H9 (cell line): ENCODE measurements at places on chromosomes 2 and 18. TPM values are rescaled to one million over a fixed set of nuclear protein-coding genes. Genes with fewer than 3 reads are reported as not detected.

GRCh38 chr2:25098056-25098455 lies 56.2 kb downstream of the EFR3B start:
- H3K4me1 ChIP-seq, result peaks cover 5% of the 10 kb centered on the region; the same call in 1 of the 2 replicates
- peaks cover 26% of the 10 kb centered on the region for H3K36me3 ChIP-seq
- no peak for DNase-seq
- H3K27ac ChIP-seq, result no peak overlapping the region
- no peak overlapping the region for H3K4me3 ChIP-seq

DNA sequence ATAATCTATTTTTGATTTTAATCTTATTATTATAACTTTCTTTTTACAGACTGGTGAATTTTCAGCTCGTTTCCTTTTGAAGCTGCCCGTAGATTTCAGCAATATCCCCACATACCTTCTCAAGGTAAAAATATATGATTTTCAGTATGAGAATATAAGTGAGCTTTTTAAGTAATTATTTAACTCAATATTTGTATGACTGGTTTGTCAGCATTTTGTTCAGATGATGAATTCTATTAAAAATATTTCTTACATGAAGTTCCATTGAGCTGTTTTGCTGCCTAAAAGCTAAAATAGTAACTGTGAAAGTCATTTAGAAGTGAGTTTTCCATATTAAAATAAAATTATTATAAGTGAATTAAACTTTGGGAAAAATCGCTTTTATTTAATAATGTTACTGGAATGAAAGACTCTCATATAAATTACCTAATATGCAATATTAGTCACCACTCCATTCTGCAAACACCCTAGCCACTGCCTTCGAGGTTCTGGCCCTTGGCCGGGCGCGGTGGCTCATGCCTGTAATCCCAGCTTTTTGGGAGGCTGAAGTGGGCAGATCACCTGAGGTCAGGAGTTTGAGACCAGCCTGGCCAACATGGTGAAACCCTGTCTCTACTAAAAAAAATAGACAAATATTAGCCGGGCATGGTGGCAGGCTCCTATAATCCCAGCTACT lies 155.3 kb downstream of the BABAM2 start:
- H3K36me3 ChIP-seq, result no peaks in the 10 kb centered on the region; the same call in 2 of the 3 replicates
- H3K27me3 ChIP-seq, result no peaks in the 10 kb centered on the region
- H3K4me1 ChIP-seq, result no peaks in the 10 kb centered on the region
- H3K27ac ChIP-seq, result no peak overlapping the region
- no peak for DNase-seq
- no peak overlapping the region for H3K4me3 ChIP-seq

DNA sequence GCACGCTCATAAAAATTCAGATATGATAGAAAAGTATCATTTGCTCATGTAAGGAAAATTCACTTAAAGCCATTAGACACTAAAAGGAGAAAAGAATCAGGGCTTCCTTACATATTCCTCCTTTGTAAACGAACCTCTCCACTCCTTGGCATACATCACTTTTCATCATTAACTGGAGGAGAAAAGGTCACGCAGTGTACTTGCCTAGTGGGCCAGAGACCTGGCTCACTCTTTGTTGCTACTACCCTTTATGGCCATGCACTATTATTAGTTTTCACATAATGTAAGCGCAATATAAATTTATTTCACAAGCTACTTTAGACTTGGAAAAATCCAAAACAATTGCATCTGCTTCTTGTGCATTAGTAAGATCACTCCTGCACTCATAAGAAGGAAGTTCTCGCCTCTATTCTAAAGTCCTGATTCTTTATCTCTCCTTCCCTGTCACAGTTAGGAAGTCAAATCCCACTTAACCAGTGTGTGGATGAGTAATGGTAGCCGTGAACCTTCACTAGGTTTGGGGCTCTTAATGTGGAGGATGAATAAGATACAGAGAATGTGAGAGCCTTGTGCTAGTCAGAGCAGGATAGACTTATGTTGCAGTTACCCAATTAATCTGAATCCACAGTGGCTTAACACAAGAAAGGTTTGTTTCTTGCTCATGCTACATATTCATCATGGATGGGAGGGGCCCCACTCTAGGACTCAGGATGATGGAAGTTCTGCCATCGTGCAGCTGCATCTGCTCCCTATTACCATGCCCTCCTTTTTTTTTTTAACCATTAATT lies 115.0 kb upstream of the GLS start:
- DNase-seq, result no peak
- H3K4me3 ChIP-seq, result no peak overlapping the region
- H3K36me3 ChIP-seq, result no peaks in the 10 kb centered on the region
- H3K27me3 ChIP-seq, result no peaks in the 10 kb centered on the region
- H3K27ac ChIP-seq, result no peak overlapping the region

DNA sequence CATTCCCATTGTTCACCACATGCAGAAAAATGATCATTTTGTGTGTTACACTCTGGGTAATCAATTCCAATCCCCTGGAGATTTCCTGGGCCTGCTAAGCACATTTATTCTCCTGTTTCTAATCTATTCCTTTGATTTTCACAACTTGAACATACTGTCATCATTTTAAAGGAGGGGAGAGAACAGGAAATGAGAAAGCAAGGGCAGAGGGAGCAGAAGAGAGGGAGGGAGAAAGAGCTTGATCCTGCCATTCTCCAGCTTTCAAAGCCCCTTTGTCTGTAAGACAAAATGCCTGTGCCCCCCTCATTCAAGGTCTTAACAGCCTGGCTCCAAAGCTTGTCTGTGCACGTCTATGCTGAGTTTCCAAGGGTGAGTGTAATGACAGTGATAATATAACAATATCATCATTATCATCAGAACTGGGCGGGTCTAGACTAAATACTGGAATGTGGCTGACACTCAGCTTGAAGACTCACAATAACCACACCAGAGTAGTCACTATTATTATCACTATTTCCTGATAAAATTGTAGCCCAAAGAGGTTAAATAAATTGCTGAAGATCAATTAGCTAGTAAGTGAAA lies 164.4 kb upstream of the KLHL29 start:
- no peak overlapping the region for H3K27ac ChIP-seq
- no peak for DNase-seq
- no peaks in the 10 kb centered on the region for H3K4me1 ChIP-seq
- H3K36me3 ChIP-seq, result no peaks in the 10 kb centered on the region; the same call in 2 of the 3 replicates

DNA sequence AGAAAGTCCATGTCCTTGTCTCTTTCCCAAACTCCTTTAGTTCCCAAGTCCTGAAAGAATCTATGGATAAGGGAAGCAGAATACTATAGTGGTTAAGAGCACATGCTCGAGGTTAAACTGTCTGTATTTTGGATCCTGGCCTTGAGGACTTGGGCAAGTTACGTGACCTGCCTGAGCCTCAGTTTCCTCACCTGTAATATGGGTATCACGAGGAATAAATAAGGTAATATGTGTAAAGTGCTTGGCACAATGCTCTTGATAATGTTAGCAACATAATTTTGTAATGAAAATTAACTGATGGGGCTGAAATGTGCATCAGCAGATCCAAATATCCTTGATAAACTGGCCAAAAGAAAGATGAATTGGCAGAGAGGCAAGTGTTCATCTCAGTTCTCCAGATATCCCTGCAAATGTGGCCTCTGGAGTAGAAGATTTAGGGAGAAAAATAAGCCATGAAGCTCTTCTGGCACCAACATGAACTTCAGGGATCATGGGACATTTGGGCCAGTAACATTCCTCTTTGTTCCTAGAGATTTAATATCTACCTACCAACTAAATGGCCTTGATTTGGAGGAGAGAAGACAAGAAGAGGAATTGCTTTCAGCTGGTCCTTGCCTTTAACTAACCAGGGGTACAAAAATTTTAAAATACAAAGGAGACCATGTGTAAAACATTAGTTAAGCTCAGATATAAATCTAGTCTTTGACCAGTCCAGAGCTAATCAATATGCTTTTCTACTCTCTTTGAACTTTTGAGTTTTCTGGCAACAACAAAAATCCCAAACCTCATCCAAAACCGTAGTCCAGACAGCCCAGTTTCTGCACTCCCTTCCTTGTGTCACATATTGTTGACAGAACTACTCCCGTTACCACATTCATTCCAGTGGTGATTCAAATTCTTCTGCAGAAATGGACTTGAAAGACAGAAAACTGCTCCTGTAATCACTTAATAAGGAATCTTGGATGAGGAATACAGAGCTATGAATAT lies 52.7 kb upstream of the EML4 start:
- H3K27ac ChIP-seq, result no peak overlapping the region
- no peaks in the 10 kb centered on the region; the same call in 1 of the 2 replicates for H3K4me1 ChIP-seq
- no peaks in the 10 kb centered on the region for H3K27me3 ChIP-seq

GRCh38 chr2:119119076-119119785 lies 39.3 kb downstream of the C1QL2 start:
- no peaks in the 10 kb centered on the region for H3K36me3 ChIP-seq
- no peak overlapping the region for H3K4me3 ChIP-seq
- DNase-seq, result peak; percentile 25
- H3K27ac ChIP-seq, result no peak overlapping the region
- no peaks in the 10 kb centered on the region; the same call in 1 of the 2 replicates for H3K27me3 ChIP-seq

Gene FECH
- total RNA-seq, result 24.1 and 24.8 TPM in 2 replicates

DNA sequence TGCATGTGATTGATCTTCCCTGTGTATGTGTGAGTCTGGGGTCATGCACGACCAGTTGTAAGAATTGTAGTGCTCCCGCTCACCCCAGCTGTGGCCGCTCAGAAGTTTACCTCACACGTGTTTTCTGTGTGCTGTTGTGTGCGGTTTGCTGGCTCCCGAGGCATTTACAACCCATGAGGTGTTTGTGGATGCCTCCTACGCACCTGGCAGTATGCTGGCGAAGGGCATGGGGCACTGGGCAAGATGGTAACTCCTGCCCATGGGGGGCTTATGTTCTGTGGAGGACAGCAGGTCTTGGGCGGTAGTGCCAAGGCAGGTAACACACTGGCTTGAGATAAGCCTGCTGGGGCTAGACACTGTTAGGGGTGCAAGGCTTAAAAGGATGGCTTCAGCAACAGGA lies 102.6 kb upstream of the HS6ST1 start:
- H3K27ac ChIP-seq, result no peak overlapping the region
- H3K27me3 ChIP-seq, result no peaks in the 10 kb centered on the region
- no peak overlapping the region for H3K4me3 ChIP-seq

GRCh38 chr2:101823859-101824258 lies 126.4 kb downstream of the MAP4K4 start:
- peaks cover 20% of the 10 kb centered on the region for H3K36me3 ChIP-seq
- no peak for DNase-seq
- H3K27me3 ChIP-seq, result no peaks in the 10 kb centered on the region
- no peak overlapping the region for H3K27ac ChIP-seq

Gene IL1A
- total RNA-seq, result 0.35 and 0.39 TPM in 2 replicates

Gene GPR55
- 0.11 TPM in 1 of 2 replicates, not detected in the other for total RNA-seq

DNA sequence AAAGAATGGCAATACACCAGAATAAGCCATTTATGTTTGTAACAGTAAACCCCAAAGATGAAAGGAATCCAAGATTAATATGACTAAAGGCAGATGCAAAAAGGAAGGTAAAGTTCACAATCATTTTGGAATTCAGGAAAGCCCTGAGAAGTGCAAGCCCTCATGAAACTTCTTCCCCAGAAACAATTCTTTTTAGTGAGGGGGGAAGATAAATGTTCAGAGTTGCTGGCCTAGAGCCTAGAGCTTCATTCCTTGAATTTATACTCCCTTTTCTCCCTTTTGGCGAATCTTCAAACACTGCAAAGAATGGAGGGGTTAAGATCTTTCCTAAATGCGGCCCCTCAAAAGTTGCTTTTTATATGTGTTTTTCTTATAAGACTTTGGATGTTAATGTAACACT lies 368.8 kb downstream of the MEIS1 start:
- no peaks in the 10 kb centered on the region; the same call in 2 of the 3 replicates for H3K36me3 ChIP-seq
- no peak for DNase-seq
- H3K27ac ChIP-seq, result no peak overlapping the region
- H3K27me3 ChIP-seq, result no peaks in the 10 kb centered on the region

Gene TMEM150A
- total RNA-seq, result 19.0 and 19.3 TPM in 2 replicates

Gene TTC31
- total RNA-seq, result 33.3 and 35.2 TPM in 2 replicates

DNA sequence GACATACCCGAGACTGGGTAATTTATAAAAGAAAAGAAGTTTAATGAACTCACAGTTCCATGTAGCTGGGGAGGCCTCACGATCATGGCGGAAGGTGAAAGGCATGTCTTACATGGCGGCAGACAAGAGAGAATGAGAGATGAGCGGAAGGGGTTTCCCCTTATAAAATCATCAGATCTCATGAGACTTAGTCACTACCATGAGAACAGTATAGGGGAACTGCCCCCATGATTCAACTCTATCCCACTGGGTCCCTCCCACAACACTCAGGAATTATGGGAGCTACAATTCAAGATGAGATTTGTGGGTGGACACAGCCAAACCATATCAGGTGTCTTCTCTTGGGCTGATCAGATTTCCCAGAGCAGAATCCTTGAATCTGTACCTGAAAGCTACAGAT lies 617.3 kb upstream of the ID2 start:
- no peaks in the 10 kb centered on the region for H3K4me1 ChIP-seq
- DNase-seq, result no peak
- no peak overlapping the region for H3K4me3 ChIP-seq
- no peak overlapping the region for H3K27ac ChIP-seq
- H3K27me3 ChIP-seq, result no peaks in the 10 kb centered on the region

Gene SKA1
- 20.2 and 20.6 TPM in 2 replicates for total RNA-seq

Gene ST6GAL2
- total RNA-seq, result 7.6 and 7.8 TPM in 2 replicates

Gene ANKRD53
- total RNA-seq, result 0.28 and 0.88 TPM in 2 replicates

Gene KIF5C
- total RNA-seq, result 52.9 TPM in 2 replicates

- H3K4me3 ChIP-seq, result no peak overlapping the region
- DNase-seq, result no peak
- peaks cover 6% of the 10 kb centered on the region; the same call in 1 of the 2 replicates for H3K4me1 ChIP-seq
- no peaks in the 10 kb centered on the region for H3K36me3 ChIP-seq
These were observed 104.0 kb downstream of the HIBCH start for GRCh38 chr2:190215620-190216019.
